Glutamatergic neuron (in vitro differentiated cells): ENCODE measurements at places on chromosomes 4 and X.

DNA sequence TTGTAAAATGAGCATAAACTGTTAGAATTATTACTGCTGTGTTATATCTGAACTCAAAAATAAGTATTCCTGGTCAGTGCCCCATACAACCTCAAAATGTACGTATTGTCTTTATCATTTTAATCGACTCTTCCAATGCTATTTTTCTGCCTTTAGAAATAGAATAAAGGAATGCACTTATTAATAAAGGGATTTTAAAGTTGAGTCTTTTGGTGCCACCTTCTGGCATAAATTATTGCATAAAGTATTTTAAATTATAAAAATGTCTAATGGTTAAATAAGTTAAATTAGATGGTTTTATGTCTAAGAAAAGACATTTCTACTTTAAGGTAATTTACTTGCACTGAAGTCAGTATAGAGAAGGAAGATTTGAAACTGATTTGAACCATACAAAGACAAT is 424.0 kb upstream of the NDST4 start:
- DNase-seq, result no peak

- peak; percentile 68 for DNase-seq
Measured at GRCh38 chr4:30714408-30715031, 5.6 kb upstream of the PCDH7 start.

- no peak for DNase-seq
Measured at GRCh38 chrX:130330146-130330545, 9.6 kb upstream of the SLC25A14 start.

DNA sequence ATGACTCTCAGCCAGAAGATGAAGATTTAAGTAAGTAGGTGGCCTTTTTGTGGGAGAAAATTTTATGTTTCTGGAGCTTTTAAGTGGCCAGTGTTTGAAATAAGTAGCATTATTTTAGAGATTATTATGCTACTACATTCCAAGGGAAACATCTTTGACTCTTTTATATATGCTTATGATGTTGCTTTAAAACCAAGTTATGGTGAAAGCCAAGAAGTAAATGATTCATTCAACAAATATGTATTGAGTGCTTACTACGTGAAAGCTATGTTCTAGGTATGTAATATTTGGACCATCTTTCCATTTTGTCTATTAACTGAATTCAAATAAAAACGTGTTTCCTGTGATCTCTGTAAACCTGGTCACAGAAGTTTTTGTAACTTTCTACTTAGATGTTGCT is 58.3 kb downstream of the ZFX start:
- DNase-seq, result no peak

- DNase-seq, result no peak
Measured at GRCh38 chrX:101208152-101208905, 11.3 kb upstream of the DRP2 start.

- DNase-seq, result no peak
Measured at GRCh38 chr4:14850455-14851097, 151.7 kb upstream of the CPEB2 start.

GRCh38 chr4:12145106-12145505 is 716.4 kb upstream of the HS3ST1 start:
- DNase-seq, result no peak
